T-helper 2 cell treated with Interferon-gamma antibody and Interleukin-4, amounts not matched to agents 5 μg/mL and 100 μg/mL, for 36 hours (primary cell): ENCODE measurements at places on chromosomes 5 and 9.

DNA sequence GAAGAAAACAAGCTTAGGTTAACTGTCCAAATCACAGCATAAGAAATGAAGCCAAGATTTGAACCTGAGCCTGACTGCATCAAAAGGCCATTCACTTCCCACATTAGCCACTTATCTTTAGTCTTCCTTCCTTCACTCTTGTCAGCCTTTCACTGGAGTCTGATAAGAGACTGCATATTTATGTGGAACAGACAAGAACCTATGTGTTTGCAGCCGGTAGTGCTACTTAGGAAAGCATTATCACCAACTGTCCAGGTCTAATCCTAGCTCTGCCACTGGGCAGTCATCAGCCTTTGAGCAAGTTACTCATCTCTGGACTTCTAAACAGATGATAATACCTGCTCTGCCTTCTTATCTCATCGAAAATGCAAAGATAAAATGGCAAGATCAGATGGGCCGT lies 12.1 kb upstream of the ATP6V0E1 start:
- DNase-seq = no peak

GRCh38 chr5:61687371-61687770 lies 355.3 kb downstream of the ZSWIM6 start:
- no peak for DNase-seq

GRCh38 chr5:135308752-135309151 lies 90.3 kb downstream of the MACROH2A1 start:
- no peak for DNase-seq

DNA sequence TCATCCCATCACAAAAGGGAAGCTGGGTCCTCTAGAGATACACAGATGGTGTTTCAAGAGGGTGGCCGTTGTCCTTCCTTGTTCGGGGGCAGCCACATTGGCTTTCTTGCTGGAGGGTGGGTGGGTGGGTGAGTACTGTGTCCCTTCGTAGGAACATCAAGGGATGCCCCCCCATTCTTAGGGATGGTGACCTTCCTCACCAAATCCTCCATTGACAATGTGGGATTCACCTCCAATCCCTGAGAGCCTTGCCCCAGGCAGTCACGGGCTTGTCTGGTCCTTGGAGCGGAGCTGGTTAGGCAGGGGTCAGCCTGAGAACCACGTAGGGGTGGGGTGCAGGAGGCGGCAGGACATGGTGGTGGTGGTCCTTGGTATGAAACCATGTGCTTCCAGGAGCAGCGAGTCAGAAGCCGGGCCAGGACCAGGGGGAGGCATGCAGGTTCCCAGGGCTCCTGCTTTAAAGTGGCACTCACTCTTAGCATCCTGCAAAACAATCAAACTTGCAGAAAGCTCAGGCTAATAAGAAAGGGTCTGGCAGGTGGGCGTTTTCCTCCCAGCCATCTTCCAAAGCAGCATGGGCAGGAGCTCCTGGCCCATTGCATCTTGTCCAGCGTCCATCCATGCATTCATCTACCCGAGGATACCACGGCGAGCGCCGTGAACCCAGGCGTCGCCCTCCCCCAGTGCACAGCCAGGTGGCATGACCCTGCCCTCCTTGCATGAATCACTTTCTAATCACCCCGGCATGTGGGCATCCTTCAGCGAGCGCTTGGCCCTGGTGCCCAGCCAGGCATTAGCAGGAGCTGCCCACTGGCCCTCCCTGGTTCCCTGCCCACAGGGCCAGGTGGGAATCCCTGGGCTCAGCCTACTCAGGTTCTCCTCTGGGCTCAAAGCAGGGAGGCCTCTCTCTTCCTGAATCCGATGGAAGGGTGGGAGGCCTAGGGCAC lies 76.4 kb downstream of the NTNG2 start:
- DNase-seq = no peak

DNA sequence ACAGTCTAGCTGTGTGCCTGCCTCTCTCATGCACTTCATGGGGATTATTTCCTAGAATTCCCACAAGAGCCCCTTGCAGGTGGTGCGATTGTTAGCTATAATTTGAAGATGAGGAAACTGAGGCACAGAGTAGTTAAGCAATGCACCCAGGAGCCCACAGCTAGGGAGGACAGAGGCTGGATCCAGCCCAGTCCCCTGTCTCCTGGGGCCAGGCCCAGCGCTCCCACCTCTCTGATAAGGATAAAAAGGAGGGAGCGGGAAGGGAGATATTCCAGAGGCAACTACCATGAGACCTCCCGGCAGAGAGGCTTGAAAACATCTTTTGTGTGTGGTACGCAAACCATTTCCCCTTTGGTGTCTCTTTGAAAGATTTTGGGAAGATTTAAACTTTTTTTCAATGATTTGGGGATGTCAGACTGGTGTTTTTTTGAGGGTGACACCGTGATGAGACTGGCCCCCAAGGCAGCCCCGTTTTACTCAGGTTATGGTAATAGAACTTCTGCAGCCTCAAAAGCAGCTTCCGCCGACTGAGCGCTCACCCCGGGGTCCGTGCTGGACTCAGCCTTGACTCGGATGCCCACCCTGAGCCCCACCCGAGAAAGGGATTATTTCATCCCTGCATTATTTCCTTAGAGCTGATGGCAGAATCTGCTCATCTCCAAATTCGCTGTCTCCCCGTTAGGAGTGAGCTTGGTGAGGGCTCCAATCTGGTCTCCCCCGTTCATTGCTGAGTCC lies 144.7 kb upstream of the IER5L start:
- no peak for DNase-seq

DNA sequence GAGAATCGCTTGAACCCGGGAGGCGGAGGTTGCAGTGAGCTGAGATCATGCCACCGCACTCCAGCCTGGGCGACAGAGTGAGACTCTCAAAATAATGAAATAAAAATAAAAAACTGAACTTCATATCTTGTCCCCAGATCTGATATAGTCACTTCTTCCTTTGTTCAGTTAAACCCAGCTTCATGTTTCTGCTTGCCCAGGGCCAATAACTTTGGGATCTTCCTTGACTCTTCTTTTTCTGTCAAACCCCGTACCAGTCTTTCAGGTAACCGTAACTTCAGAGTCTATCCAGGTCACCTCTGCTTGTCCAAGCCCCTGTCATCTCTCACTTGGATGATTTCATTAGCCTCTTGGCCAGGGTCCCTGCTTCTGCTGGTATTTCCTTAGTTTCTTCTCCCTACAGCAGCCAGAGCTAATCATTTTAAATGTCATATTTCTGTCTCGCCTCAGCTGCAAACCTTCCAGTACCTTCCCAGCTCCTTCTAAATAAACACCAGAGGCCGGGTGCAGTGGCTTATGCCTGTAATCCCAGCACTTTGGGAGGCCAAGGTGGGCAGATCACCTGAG lies 19.7 kb upstream of the ABL1 start:
- no peak for DNase-seq

- DNase-seq = no peak
Observed at GRCh38 chr5:140481758-140482157, 65.7 kb upstream of the EIF4EBP3 start.

DNA sequence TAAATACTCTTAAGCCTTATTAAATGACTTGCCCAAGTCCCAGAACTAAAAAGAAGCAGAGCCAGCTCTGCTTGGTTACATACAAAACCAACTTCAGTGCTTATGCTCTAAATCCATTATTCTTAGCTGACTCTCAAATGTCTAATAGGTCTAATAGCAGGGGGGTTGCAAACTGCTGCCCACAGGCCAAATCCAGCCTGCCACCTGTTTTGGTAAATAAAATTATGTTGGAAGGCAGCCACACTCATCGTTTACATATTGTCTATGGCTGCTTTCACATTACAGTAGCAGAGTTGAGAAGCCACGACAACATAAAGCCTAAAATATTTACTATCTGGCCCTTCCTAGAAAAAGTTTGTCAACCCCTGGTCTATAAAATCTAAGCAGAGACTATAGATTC lies 69.0 kb downstream of the KLHL3 start:
- no peak for DNase-seq

GRCh38 chr5:159449925-159450324 lies 119.6 kb upstream of the IL12B start:
- no peak for DNase-seq

GRCh38 chr5:171823269-171823668 lies 37.7 kb downstream of the SMIM23 start:
- no peak for DNase-seq

DNA sequence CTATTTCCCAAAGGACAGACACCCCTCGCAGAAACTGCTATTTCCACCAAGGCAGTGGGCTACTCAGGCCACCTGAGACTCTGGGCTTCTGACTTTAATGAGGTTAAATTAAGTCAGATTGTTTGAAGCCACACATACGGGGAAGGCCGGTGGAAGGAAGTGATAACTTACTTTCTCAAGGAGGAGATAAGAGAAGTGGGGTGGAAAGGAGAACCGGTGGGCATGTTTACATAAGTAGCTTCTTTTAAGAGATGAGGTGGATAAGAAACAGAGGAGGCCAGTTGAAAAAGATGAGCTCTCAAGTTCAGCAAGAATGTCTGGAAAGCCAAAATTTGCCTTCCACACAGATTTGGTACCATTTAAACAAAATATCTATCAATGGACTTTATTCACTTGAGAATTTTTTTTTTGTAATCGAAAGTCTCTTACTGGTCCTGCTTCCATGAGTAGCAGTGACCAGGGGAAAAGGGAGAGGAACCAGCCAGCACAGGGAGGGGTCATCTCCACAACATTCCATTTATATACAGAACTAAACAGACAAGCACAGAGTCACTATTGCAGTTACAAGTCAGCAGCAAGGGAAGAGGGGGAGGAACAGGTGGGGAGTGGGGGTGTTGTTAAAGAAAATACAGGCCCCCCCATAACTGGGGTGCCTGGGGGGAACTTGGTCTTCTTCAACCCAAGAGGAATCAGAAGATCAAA lies 20.0 kb downstream of the CCDC125 start:
- DNase-seq = no peak

- no peak for DNase-seq
Observed at GRCh38 chr5:10478436-10478835, 36.8 kb downstream of the ROPN1L start.

- DNase-seq = no peak
Observed at GRCh38 chr9:16461851-16462250, 408.6 kb downstream of the BNC2 start.

- no peak for DNase-seq
Observed at GRCh38 chr5:101424530-101425175, 521.6 kb upstream of the ST8SIA4 start.

- no peak for DNase-seq
Observed at GRCh38 chr9:81665322-81665871, 23.9 kb downstream of the TLE1 start.

DNA sequence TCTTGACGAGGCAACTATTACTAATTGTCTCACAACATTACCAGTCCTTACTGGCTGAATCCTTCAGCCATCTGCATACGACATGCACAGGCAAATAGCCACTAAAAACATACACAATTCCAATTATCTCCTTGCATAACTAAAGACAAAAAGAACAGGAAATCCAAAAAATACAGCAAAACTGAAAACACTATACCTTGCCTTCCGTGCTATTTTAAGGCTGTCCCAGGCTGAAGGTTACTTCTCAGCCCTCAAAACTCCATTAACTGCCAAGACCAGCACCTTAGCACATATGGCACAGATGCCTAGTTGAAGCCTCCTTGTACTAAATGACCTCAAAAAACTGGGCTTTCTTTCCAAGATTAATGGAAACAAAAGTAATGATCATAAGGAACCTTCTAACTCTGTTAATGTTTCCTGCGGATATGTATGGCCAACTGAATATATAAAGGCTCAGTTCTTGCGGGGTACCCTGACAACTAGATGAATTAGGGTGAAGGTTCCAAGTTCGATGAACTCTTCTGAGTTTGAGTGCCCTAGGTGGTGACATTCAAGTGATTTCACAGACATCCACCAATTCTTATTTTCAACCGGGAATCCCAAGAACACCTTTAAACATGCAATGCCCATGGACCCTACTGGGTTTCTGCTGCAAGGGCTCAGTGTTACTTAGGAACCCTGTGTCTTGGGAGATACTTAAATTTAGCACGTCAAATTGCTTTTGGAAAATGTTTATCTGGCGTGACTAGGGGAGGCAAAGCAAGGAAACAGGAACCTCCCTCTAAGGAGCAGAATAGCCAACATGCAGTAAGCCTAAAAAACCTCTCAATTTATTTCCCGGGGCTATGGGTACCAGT lies 455.3 kb downstream of the RAB3C start:
- DNase-seq = no peak

- no peak for DNase-seq
Observed at GRCh38 chr9:71001780-71002386, 119.5 kb downstream of the TRPM3 start.

- no peak for DNase-seq
Observed at GRCh38 chr9:89555451-89556375, 49.1 kb upstream of the GADD45G start.
